C1 segment of cervical spinal cord (tissue), 14 donors: ENCODE measurements at places on chromosomes 6 and 20.

GRCh38 chr20:5155404-5155803 is 28.6 kb downstream of the CDS2 start:
- no peak for DNase-seq

DNA sequence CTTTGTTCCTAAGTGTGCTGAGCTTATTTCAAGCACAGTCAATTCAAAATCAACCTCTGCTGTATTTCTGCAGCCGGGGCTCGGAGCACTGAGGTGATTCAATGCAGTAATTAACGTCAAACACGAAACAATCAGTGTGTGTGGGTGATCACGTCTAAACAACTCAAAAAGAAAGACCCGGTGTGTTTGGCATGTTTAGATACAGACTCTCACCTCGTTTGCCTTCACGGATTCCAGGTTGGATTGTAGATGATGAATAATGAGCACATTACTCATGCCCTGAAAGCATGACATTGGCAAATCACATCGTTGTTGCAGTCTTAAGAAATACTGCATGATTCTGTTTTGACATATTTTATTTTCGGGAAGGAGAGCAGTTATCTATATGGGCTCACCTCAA is 231.0 kb downstream of the QKI start:
- DNase-seq, result no peak

- DNase-seq, result no peak
These were observed 189.8 kb downstream of the ZDHHC14 start for GRCh38 chr6:157570752-157571151.

DNA sequence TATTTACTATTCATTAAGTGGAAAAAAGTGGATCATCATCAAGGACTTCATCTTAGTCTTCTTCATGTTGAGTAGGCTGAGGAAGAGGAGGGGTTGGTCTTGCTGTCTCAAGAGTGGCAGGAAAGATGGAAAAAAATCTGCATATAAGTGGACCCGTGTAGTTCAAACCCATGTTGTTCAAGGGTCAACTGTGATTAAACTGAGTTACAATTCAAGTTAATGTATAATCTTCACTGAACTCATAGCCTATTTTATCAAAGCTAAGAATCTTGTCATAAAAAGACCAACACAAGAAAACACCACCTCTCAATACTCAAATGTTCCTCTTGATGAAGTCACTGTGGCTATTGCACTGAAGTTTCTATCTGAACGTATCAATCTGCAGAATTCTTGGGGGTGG is 260.2 kb downstream of the FNDC1 start:
- no peak for DNase-seq

GRCh38 chr6:151269321-151269995 is 29.7 kb downstream of the AKAP12 start:
- no peak for DNase-seq

DNA sequence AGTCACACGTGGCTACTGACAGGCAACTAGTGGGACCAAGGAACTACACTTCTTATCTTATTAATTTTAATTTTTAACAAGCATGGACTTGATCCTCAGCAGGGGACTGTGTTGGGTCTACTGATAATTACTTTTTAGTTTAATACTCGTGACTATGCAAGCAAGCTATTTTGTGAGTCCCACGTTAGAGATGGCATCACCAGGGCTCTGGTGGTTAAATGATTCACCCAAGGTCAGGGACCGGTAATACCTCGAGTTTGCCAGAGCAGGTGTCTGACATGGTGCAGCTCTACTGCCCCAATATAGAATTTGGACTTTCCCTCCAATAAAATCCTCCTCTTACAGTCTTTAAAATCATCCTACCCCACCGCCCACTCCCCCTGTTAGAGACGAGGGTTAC is 98.6 kb upstream of the RIN2 start:
- DNase-seq, result no peak

DNA sequence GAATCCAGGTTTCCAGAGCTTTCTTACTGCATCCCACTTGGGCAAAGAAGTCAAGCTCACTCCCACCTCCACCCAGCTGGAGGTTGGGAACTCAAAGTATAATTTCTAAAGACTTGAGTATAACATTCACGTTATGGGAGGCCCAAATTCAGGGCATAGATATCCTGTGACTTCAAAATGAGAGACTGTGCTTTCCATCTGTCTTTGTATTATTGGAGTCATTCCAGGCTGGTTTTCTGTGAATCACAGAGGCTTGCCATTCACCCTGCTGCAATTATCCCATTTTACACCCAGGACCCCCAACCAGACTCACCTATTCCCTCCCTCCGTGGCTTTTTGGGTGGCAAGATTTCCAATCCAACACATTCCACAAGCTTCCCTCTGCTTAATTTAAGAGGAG is 19.3 kb upstream of the SRC start:
- DNase-seq, result no peak

GRCh38 chr20:29079769-29080690 is 2177.4 kb upstream of the DEFB115 start:
- no peak for DNase-seq

- no peak for DNase-seq
These were observed 134.6 kb upstream of the BTN3A2 start for GRCh38 chr6:26230351-26230750.

DNA sequence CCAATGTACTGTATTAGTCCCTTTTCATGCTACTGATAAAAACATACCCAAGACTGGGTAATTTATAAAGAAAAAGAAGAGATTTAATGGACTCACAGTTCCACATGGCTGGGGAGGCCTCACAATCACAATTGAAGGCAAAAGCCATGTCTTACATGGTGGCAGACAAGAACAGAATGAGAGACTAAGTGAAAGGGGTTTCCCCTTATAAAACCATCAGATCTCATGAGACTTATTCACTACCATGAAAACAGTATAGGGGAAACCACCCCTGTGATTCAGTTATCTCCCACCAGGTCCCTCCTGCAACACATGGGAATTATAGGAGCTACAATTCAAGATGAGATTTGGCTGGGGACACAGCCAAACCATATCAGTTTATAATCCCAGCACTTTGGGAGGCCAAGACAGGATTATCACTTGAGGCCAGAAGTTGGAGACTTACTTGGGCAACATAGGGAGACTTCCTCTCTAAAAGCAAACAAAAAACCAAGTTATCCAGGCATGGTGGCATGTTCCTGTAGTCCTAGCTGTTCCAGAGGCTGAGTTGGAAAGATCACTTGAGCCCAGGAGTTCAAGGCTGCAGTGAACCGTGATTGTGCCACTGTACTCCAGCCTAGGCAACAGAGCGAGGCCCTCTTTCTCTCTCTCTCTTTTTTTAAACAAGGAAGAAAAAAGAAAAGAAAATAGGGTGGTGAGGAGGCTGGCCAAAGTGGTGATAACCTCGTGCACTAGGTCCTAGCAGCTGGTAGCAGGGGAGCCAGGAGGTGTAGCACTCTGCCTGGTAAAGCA is 22.9 kb upstream of the DDR1 start:
- DNase-seq, result no peak

DNA sequence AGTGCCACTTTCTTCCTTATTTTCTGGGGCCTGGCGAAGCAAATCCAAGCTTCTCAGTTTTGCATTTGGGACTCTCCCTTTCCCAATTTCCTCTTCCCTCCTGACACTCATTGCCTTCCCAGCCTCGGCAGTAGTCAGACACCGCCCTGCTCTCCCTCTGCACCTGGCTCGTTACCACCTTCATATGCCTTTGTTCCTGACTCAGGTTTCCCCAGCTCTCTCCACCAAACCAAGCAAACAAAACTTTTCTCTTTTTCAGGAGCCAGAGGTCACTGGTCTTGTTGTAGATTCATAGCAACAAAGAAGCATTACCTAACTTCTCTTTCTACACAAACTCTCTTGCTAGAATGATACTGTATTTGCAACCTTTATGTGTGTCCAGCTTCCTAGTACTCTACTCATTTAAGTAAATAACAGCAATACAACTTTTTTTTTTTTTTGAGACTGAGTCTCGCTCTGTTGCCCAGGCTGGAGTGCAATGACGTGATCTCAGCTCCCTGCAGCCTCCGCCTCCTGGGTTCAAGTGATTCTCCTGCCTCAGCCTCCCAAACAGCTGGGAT is 9.0 kb upstream of the ZC3H12D start:
- no peak for DNase-seq
